ENCODE measurements at places on chromosomes 7 and 10.

DNA sequence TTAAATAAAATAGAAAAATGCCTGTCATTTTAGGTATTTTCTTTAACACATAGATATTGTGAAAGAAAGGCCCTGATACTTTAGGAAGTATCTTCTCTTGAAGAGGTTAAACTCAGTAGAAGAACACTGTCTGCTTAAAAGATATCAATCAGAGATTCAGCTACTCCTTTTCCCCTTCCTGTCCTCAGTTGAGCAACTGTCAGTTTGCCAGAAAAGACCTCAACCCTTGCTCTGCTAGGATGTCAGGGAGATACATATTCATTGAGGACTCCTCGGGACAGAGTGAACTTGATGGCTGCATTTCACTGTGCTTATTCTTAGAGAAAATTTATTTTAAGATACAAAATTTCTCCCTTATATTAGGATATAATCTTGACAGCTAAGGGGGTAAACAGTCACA, 173.6 kb upstream of the CACNA2D1 start:
- DNase-seq, result no peak

GRCh38 chr10:55091691-55092328, 290.8 kb upstream of the PCDH15 start:
- DNase-seq, result no peak

GRCh38 chr7:94041529-94041928, 37.4 kb upstream of the BET1 start:
- DNase-seq, result no peak

- DNase-seq, result no peak
Measured at GRCh38 chr10:93495654-93496321, 624 bp upstream of the CEP55 start.

DNA sequence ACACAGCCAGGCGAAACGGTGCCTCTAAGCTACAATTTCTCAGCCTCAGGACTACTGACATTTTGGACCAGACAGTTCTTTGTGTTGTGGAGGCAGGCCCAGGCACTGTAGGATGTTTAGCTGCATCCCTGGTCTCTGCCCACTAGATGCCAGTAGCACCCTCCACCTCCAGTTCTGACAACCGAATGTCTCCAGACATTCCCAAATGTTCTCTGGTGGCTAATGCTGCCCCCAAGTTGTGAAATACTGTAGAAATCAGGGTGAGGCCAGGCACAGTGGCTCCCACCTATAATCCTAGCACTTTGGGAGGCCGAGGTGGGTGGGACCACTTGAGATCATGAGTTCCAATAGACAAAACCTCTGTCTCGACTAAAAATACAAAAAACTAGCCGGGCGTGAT, 18.2 kb downstream of the HNRNPF start:
- no peak for DNase-seq

DNA sequence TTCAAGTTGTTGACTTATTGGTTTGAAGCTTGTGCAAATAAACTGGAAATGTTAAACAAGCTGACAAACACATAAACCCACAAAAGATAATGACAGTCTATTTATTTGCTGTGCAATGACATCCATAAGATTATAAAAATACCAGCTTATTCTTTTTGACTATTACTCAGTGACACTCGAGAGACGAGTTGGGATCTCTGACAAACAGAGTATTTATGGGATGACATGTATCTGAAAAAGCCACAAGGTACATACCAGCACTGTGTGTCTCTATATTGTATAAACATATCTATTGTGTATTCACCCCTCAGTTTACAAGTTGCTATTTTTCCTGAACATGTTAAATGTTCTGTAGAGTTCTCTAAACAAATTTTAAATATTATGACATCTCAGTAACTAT, 88.9 kb downstream of the CHRM2 start:
- DNase-seq, result no peak

DNA sequence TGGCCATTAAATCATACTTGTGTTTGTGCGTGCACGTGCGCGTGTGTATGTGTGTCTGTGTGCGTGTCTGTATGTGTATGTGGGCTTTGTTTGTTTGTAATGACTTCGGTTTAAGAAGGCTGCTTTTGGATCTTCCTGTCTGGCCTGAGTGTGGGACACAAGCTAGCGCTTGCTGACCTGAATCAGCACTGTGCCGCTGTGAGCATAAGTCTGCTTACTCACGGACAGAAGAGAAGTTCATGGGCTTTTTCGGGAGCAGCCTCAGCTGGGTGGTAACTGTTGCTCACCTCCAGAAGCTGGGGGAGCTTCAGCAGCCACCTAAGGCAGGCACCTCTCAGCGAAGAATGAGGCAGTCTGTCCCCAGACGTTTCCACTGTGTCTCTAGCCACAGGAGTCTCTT, 56.1 kb upstream of the TRUB1 start:
- no peak for DNase-seq

- no peak for DNase-seq
Measured at GRCh38 chr10:60944910-60945297, 919 bp upstream of the RHOBTB1 start.

- no peak for DNase-seq
Measured at GRCh38 chr10:65911151-65911835, 1014.5 kb upstream of the LRRTM3 start.

DNA sequence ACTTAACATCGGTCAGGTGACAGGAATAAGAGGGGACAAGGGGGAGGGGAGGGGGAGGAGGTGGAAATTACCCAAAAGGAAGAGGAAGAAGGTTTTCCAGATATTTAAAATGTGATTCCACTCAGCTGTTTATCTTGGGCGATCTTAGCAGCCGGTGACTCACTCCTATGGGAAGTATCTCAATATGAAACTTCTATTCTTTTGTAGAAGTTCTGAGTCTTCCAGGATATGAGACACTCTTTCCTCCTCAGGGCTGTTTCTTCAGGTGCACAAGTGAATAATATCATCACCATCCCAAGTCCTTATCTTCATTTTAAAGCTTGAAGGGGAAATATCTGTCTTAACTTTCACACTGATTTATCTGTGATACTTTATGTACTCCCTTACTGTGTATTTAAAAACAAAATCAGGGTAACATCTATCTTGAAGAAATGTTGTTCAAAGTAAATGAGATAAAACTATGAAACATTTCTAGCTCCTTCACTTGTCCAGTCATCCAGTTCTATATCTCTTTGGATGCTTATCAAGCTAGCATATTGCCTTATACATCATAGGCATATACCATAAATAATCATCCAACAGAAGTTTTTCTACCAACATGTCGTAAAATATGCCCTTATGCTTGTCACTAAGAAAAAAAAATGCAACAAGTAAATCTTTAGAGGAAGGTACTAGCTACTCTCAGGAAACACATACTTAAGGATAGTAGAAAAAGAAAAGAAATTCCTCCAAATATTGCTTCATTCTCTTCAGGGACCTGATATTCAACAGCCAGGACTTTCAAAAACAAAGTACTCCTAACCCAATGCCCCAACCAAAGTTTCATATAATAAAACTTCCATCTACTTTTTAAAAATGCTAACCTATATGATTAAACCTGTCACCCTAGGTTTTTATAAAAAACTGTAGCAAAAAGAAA, 13.7 kb downstream of the DOCK4 start:
- no peak for DNase-seq

DNA sequence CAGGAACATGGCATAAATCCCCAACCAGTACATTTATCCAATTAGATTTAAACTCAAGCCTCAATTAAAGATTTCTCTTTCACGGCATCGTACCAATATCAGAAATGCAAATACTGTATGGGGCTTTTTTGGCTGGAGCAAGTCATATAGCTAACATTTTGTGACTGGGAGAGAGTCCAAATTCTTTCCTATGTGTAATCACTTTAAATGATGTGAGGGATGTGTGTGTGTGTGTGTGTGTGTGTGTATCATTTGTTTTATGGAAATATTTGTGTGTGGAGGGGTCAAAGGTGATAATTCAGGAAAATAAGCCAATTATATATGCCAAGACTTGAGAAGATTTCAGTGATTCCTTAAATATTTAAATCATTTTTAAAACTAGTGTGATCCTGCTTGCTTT, 196.6 kb downstream of the TRIL start:
- DNase-seq, result no peak

- no peak for DNase-seq
Measured at GRCh38 chr10:25392132-25392531, 217.3 kb downstream of the GPR158 start.

DNA sequence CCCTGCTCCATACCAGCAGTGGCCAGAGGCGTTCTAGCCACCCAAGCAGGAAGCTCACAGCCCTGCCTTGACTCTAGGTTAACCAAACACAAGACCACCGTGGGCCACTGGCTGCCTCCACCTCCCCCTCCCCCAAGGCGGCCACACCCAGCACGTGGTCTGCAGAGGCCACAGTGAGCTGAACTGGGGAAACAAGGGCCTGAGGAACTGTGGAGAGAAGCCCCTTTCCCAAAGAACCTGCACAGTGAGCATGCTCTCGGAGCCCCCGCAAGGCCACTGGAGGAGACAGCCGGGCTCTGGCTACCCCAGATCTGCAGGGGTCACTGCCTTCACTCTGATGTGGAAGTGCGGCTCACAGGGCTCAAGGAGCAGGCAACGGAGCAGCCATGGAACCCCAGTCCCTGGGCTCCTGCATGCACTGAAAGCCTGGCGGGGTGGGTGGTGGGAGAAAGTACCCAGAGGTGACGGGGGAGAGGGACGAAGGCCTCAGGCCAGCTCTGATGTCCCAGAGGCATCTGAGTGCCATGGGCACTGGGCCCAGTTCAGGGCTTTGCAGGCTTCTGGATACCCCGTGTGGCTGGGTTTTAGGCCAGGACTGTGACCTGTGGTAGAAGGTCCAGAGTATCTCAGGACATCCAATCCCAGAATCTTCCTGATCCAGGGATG, 189.2 kb downstream of the EBF3 start:
- no peak for DNase-seq

GRCh38 chr10:105609451-105609850, 968.4 kb downstream of the SORCS3 start:
- DNase-seq, result no peak

GRCh38 chr10:100504096-100504495, 15.6 kb downstream of the SEC31B start:
- no peak for DNase-seq

GRCh38 chr10:78247821-78248220, 214.2 kb downstream of the RPS24 start:
- no peak for DNase-seq

DNA sequence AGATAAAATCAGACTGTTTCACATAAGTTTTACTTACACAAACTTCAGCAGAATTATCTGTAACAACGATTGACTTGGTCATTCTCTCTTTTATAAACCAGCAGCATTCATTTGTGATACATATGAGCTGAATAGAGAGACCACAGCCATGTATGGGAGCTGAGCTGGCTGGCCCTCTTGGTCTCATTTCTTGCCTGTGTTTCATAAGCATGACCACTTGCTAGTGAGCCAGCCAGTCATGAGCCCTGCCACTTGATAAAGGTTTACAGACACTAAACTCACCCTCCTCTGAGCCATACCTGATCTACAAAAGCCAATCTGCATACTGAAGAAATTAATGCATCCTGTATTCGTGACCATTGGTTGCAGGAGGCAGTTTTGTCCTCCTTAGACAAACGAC, 82.1 kb downstream of the PKD1L1 start:
- DNase-seq, result no peak

DNA sequence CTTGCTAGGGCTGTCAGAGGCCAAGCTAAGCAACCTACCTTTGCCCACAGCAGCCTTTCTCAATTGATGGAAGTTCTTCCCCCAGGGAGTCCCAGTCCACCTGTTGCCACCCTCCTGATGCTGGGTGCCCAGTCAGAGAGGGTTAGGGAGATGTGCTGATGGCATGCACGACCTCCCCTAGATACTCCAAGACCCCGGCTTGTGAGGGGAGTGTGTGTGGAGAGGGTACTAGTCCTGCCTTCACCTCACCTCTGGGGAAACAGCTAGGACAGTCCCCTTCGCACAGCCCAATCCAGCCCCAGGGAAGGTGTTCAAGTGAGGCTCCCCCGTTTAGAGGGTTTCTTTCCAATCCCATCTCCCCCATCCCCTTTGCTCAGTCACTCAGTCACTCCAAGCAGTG, 1.3 kb upstream of the UNC5B start:
- no peak for DNase-seq

GRCh38 chr7:43244784-43245183, 132.3 kb downstream of the HECW1 start:
- DNase-seq, result no peak

GRCh38 chr10:59283456-59284091, 78.8 kb downstream of the FAM13C start:
- DNase-seq, result no peak

- no peak for DNase-seq
Measured at GRCh38 chr7:119967221-119967620, 305.8 kb upstream of the KCND2 start.

DNA sequence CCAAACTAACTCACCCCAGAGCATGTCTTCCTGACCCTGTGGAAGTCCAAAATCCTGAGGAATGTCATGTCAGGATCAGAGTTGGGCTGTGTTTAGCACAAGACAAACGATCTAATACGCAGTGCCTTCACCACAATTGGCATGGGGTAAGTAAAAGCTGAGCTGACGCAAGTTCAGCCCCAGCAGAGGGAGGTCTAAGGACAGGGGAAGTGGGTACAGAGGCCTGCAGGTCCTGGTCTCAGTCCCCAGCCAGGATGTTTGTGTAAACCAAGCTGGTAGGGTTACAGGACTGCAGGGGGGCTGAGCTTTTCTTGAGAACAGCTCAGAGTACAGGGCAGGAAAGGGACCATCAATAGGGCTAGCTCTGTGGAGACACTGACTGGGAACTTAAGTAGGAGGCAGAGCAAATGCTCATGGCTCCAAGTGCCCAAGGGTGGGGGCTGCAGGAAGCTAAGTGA, 5.3 kb upstream of the KCNIP2 start:
- no peak for DNase-seq

GRCh38 chr7:8015100-8015745, 46.6 kb downstream of the GLCCI1 start:
- DNase-seq, result no peak

GRCh38 chr7:29484280-29484679, 79.4 kb upstream of the PRR15 start:
- no peak for DNase-seq

GRCh38 chr7:90841759-90842429, 245.8 kb downstream of the CDK14 start:
- no peak for DNase-seq

- no peak for DNase-seq
Measured at GRCh38 chr10:92218569-92218968, 72.3 kb downstream of the CPEB3 start.

- no peak for DNase-seq
Measured at GRCh38 chr7:153396475-153396874, 636.9 kb downstream of the ACTR3B start.
